ENCODE measurements at places on chromosomes 12 and 14.

- no peak for DNase-seq
These were observed 330.1 kb upstream of the GARIN2 start for GRCh38 chr14:66859063-66859671.

DNA sequence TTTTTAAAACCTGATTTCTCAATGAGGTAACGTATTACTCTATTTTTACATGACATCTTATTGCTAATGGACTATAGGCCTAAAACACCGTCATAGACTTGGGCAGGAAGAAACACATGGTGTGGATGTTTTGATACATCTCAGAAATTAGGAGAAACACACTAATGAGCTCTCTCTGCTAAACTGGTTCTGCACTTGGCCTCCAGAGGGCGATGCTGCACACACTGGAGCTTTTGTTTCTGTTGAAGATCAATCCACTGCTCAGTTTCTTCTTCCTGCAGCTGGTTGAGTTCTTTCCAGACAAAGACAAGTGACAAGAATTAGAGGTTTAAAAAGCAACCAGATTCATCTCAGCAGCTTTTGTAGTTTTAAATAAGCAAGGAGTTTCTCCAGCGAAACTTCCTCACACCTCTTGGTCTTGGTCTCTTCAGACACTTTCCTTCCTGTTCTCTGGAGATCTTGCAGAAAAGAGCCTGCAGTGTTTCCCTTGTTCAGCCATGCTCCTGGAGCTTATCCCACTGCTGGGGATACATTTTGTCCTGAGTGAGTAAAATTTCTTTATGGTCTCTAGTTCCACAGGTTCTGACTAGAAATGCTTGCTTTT is 178.5 kb upstream of the OR4E1 start:
- peak; percentile 84 for DNase-seq

DNA sequence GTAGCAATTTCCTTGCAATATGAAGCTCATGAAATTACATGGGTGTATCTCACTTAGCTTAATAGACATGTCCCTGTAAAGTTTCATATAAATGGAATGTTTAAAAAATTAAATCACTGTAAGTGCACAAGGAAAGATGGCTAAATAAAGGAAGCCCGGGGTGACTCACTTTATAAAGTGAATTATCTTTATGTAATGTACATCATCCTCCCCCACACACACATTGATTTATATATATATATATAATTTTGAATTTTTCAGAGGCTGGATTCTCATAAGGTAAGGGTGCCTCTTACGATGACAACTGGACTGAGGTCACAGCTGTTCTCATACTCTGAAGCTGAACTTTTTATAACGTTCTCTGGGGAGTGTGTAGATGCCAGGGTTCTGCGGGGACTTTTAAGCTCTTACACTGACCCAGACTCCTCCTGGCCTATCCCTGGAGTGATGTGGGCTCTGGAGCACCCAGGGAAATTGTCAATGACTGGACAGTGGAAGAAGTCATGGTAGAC is 108.7 kb upstream of the HIF1A start:
- DNase-seq, result no peak

DNA sequence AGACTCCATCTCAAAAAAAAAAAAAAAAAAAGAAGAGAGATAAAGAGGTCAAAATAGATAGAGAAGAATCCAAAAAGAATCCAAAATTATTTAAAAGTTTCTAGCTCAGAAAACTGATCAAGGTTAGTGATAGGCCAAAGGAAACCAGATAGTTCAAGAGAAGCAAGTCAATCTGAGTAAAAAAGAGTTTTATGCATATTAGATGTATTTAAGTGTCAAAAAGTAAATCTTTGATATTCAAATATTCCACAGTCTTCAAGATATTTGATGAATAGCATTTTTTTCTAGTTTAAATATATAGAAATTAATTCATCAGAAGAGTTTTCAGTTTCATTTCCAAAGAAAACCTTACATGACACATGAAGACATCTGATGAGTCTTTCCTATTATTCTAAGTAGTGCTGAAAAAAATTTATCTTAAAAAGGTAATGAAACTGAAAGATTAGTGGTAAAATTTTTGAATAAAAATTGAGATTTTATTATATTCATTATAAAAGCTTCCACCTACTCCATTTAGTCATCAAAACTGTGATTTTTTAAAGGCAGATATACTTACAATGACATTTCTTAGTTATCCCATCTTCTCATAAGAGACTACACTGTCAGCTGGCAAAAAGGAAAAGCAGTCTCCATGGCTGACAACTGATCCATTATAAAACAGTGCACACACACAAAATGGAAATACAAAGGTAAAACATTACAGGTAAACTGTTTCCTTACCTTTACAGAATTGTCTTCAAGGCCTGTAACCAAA is 68.6 kb downstream of the RPS6KA5 start:
- DNase-seq, result no peak

GRCh38 chr14:56860441-56860840 is 50.2 kb upstream of the OTX2 start:
- no peak for DNase-seq

DNA sequence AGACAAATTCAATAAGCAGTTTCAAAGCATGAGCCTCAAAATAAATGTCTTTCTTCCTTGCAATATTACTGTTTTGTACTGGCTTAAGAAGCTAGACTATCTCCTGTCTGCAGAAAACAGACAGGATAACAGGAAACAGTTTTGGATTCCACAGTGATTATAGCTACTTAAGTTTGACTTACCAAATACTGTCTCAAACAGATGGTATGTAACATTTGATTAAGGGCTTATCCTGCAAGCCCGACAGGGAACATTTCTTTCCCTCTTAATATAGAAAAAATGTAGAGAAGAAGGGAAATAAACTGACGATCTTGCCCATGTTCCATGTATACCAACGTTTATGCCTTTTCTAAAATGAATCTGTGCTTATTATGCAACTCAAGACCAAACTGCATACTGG is 179.9 kb upstream of the EEA1 start:
- DNase-seq, result no peak

DNA sequence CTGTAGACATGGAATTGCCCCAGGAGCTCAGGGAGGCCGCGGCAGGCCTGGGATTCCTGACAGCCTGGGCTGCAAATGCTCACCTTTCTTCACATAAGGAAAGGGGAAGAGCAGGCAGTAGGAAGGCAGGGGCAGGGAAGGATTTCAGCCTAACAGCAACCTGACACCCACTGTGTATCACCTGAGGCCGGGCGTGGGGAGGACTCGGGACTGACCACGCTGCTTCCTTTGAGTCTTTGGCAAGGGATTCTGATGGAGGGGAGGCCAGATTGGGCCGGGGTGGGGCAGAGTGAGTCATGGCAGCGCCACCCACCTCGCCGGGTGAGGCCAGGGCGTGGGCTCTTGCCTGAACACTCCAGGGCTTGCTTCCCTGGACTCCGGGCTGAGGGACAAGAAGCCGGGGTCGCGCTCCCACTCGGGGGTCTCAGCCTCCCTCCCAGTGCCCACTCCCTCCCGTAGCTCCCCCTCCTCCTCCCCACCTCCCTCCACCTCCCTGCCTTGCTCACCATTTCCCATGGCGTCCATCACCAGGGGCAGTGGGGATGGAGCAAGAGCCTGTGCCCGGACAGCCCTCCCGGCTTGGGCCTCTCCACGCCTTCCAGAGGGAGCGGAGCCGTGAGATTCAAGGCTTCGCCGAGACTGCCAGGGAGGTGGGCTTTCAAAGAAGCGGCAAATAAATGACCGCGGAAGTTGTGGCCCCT is 247.9 kb upstream of the RTL1 start:
- no peak for DNase-seq

DNA sequence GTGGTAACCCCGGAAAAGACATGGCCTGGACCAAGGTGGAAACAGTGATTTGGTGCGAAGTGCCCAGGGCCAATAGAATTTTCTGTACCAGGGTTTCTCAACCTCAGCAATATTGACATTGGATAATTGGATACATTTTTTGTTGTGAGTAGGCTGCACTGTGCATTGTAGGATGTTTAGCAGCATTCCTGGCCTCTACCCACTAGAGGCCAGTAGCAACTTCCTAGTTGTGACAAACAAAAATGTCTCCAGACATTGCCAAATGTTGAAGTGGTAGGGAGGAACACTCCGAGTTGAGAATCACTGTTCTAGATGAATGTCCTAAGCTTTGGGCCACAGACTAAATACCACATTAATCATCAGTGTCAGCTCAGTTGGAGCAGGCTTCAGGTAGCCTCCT is 6.2 kb upstream of the CGRRF1 start:
- no peak for DNase-seq

DNA sequence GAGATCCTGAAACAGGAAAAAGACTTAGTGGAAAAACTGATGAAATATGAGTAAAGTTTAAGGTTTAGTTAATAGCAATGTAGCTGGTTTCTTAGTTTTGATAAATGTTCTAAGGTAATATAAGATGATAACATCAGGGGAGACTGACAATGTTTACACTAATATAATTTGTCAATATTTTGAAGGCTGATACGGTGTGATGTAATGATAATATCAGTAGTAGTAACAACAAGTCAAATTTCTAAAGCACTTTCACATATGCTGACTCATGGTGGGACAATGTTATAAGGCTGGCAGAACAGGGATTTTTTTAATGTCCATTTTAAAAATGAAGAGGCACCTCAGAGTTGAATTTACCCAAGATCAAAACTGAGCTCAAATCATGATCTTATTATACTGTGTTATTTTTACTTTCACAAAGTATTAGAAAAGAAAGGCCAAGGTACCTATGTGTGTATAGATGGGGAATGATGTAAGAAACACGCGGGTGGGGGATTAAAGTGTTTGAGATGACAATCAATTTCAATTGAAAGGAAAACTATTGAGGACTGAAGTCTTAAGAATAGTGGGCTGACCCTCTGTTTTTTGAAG is 2.4 kb upstream of the FLRT2 start:
- no peak for DNase-seq

DNA sequence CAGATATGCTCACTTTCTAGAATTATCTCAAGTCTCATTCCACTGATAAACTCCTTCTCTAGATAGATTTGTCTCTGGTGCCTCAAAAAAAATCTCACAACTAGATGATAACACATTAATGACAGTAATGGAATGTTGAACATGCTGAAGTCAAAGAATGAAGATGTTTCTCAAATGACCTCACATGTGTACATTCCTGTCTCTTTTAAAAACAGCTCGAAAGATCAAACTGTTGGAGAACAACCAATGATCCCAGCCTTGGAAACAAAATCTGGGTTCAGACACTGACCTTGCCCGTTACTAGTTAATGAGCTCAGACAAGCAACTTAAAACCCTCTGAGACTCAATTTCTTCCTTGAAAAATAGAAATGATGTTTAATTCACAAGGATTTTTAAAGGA is 44.7 kb upstream of the KCNJ8 start:
- no peak for DNase-seq

GRCh38 chr14:93212432-93212831 is 5.4 kb downstream of the UBR7 start:
- DNase-seq, result no peak

DNA sequence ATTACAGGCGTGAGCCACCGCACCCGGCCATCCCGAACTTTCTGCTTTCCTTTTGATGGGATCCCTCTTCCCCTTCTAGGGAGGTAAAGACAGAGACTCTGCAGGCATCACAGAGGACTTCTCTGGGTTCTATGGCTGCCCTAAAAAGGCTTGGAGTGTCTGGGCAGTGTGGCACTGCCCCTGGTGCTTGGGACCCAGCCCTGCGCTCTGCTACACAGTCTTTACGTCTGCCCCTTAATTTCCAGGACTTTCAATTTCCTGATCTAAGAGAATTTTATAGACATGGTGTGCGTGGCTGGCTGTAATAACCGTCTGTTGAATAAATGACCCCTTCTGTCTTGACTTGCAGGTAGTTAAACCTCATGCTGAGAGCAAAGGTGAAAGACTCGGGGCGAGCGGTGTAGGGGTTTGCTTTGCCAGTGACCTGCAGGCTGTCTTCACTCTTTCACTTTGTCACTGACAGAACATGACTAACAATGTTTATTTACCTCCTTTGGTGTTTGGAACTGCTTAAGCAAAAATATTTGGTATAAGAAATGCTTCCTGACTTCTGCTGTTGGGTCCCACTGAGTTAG is 110.9 kb upstream of the MAP1LC3B2 start:
- DNase-seq, result no peak

- no peak for DNase-seq
These were observed 34.5 kb downstream of the KIF26A start for GRCh38 chr14:104172880-104173279.

DNA sequence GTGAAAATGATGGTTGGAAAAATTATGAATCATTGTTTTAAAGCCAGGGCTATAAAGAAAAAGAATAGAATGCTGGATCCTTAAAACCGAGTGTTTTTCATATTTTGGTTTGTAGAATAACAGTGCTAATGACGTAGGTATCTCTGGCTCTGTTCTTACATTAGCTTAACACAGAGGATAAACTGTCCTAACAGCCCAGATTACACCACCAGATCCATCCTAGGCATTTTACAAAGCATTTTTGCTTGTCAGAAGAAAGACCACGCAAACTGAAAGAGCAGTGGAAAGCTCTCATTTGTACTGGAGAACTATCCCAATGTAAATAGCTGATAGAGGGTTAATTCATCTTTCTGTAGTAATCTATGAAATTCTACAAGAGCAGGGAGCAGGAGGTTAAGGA is 13.6 kb downstream of the IFT81 start:
- no peak for DNase-seq

DNA sequence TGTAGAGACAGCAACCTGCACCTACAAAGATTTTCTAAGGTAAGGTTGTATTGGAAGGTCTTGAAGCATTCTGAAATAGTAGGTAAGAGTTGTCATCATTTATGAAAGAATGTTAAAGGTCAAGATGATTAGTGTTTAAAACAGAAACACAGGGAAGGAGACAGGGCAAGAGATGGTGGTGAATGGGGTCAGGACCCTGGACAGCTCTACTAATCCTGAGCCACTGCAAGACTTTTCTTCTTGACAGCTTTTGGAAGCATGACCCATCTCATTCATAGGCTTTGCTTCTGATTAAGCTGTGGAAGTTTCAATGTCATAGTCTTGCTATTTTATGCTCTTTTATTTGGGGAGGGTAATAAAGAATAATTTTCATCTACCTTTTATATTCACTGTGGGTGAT is 75.5 kb upstream of the CAND1 start:
- no peak for DNase-seq

DNA sequence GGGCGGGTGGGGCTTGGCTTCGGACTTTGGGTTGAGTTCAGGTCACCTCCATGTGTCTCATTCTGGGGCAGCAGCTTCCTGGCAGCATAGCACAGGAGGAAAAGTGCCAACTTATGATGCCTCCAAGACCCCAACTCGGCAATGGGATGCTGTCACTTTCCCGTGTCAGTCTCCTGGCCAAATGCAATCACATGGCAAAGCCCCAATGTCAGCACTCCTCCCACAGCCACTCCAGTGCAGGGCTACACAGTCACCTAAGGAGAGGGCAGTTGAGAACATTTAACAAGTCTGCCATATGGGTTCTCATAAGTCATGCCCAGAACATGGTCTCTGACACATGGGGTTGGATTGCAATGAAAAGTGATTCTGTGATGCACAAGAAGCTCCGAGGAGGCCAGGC is 26.7 kb downstream of the ELK3 start:
- DNase-seq, result peak; percentile 47

DNA sequence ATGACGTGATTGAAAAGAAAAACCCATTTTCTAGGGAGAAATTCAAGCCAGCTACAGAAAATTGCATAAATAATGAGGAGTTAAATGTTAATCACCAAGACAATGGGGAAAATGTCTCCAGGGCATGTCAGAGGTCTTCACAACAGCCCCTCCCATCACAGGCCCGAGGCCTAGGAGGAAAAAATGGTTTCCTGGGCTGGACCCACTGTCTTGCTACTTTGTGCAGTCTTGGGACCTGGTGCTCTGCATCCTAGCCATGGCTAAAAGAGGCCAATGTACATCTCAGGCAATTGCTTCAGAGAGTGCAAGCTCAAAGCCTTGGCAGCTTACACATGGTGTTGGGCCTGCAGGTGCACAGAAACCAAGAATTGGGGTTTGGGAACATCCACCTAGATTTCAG is 65.3 kb downstream of the TUNAR start:
- no peak for DNase-seq
